ENCODE measurements at places on chromosomes 6 and 20.

DNA sequence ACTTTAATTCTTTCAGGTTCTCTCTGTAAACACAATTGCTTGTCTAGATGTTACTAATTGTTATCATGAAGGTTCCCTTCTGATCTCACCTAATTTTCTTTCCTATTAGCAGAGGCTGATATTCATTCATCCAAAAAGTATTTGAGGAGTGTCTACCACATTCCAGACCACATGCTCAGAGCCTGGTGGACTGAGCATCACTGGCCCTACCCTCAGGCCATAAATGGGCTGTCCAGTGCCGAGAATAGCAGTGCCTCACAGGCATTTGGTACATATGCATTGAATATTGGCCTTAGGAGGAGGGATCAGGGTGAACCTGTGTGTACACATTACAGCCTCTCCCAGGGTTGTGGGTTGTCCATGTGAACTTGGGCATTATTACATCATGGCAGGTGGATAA, 40.4 kb upstream of the PRELID3B start:
- DNase-seq: no peak

DNA sequence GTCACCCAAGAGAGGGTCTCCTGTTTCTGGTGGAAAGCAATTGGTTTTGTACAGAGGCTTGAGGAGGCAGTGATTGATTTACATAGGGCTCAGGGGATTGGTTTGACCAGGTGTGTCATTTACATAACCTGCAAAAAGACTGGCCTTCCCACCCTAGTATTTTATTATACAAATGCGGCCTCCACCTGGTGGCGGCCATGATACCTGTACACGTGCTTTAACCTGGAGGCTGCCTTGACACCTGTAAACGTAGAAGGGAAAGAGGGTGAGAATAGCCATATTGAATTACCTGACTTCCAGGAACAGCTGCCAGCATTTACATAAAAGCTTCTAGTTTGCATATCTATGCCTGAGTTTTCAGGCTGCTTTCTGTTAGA, 48.7 kb downstream of the HLA-DPB1 start:
- no peak for DNase-seq

DNA sequence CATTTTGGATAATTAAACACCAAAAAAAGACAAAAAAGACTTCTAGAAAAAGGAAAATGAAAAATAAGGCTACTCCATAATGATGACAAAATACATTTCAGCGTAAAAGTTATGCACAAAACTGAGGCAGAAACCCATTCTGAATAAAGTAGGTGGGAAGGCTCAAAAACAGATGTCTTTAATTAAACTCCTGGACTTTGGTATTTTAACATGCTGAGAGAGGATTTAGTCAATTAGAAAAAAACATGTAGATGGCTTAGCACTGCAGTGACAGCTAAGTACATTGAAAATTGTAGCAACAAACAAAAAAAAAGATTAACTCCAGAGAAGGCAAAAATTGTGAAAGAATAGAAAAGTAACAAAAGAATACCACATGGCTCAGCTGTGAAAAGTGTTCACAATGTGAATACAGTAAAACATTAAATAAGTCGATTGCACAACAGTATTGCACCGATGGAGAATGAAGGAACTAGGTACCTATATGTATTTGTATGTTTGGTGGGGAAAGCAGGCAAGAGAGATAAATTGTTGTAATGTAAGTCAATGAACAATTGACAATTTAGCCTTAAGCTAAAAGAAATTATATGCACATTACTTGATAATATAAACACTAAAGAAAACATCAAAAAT, 59.5 kb downstream of the TBC1D32 start:
- DNase-seq: no peak

DNA sequence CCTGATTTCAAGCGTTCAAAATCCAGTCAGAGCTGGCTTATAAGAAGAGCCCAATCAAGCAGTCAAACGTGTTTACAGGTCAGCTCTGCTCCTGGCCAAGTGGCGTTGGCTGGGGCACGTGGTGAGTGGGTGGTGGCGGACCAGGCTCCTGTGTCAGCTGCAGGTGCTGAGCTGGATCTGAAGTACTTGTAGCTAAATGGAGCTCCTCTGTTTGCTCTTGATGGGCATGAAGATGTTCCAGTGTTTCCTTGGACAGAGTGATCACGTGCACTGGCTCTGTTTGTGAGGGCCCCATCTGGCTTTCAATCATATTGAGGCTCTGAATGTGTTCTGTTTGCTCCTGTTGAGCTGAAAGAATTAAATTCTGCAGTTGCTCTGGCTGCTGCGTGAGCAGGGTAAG, 10.2 kb upstream of the MICAL1 start:
- DNase-seq: no peak

GRCh38 chr6:30720738-30721197, 616 bp downstream of the TUBB start:
- DNase-seq: peak; percentile 57

- no peak for DNase-seq
These were observed 234.1 kb downstream of the OTOR start for GRCh38 chr20:16982091-16982726.

Data from CD4-positive, alpha-beta memory T cell (primary cell).